ENCODE measurements at places on chromosomes 12 and 14. TPM values are rescaled to one million over a fixed set of nuclear protein-coding genes. Genes with fewer than 3 reads are reported as not detected.

OR10AD1 gene
- total RNA-seq: not detected

LALBA gene
- total RNA-seq: not detected

GLIPR1L1 gene
- total RNA-seq: not detected

TGM1 gene
- total RNA-seq: 1.1 TPM

SCNN1A gene
- total RNA-seq: not detected

NAA25 gene
- total RNA-seq: 41.8 TPM

SYT1 gene
- 128 TPM for total RNA-seq

ZDHHC22 gene
- 9.8 TPM for total RNA-seq

COL2A1 gene
- 11.7 TPM for total RNA-seq

RNASE4 gene
- 2.6 TPM for total RNA-seq

HOXC11 gene
- total RNA-seq: not detected

PARP2 gene
- 19.4 TPM for total RNA-seq

WSCD2 gene
- 3.6 TPM for total RNA-seq

HOXC12 gene
- not detected for total RNA-seq

SELPLG gene
- total RNA-seq: 1.2 TPM

PTPRQ gene
- total RNA-seq: 0.73 TPM

KRT74 gene
- not detected for total RNA-seq

CBLN3 gene
- 0.91 TPM for total RNA-seq

MYO1H gene
- total RNA-seq: 0.09 TPM

KCNMB4 gene
- total RNA-seq: 19.7 TPM

NRL gene
- 1.5 TPM for total RNA-seq

RPGRIP1 gene
- 6.0 TPM for total RNA-seq

PRICKLE1 gene
- total RNA-seq: 19.0 TPM

IL25 gene
- not detected for total RNA-seq

SUPT16H gene
- 71.2 TPM for total RNA-seq

DTX1 gene
- total RNA-seq: 18.4 TPM

GARIN6 gene
- total RNA-seq: not detected

AKAP3 gene
- 1.6 TPM for total RNA-seq
